ENCODE measurements at places on chromosomes 7 and 10.

DNA sequence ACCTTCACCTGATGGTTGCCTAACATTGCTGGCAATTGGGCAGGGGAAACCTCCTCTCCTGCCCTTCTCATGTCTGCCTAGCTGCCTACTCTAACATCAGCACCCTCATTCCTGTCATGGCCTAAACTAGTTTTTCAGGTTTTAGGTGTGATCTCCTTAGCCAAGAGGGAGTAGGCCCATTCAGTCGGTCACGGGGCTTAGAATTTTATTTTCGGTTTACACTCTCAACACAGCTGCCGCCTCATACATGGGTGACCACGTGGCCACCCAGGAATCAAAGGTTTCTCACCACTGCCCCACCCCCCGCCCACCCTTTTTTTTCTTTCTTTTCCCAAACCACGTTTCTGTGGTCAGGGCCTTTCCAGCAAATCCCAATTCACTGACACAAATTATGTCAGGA is 97.2 kb downstream of the RALA start:
- no peak for DNase-seq

DNA sequence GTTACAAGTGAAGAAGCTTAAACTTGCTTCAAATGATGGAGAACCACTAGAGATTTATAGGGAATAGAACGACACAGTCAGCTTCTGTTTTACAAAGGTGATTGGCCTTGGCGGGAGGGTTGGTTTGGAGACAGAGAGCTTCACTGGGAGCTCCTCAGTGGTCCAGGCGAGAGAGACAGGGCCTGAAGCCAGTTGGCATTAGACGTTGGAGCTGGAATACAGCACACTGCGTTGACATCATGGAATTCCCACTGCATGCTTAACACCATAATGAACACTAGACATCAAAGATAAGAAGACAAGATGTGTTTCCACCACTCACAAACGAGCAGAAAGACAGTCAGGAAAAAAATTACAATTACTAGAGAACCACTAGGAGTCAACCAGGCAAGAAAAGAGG is 67.8 kb downstream of the TBXAS1 start:
- no peak for DNase-seq

GRCh38 chr10:29057822-29058331 is 231.0 kb upstream of the LYZL1 start:
- no peak for DNase-seq

DNA sequence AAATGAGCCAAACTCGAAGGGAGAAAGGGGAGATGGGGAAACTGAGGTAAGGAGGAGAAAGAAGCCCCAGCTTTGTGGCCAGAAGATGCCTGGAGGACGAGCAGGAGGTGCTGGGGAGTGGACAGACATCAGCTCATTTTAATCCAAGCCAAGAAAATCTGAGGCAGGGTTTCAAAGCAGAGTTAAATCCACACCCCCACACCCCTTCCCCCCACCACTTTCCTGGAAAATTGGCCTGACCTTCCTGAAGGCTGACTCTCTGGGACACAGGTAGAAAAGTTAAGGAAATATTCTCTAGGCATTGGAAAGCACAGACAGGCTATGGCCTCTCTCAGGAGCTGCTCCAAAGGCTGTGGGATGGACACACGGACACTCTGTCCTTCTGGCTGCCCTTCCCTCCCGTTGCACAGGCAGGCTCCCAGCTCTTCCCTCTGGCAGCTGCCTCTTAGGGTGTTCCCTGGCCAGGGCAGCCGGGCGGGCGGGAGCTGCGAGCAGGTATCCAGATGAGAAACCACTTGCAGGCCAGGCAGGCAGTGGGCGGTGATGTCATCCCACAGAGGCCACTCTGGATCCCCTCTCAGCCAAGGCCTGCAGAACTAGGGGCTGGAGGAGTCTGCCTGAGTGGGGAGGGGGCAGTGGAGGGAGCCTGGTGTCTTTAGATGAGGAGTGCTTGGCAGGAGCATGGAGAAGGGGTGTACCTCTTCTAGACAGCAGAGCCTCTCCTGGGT is 171.8 kb downstream of the NEURL1 start:
- no peak for DNase-seq

- DNase-seq = no peak
Measured at GRCh38 chr10:61272781-61273180, 180.4 kb downstream of the TMEM26 start.

DNA sequence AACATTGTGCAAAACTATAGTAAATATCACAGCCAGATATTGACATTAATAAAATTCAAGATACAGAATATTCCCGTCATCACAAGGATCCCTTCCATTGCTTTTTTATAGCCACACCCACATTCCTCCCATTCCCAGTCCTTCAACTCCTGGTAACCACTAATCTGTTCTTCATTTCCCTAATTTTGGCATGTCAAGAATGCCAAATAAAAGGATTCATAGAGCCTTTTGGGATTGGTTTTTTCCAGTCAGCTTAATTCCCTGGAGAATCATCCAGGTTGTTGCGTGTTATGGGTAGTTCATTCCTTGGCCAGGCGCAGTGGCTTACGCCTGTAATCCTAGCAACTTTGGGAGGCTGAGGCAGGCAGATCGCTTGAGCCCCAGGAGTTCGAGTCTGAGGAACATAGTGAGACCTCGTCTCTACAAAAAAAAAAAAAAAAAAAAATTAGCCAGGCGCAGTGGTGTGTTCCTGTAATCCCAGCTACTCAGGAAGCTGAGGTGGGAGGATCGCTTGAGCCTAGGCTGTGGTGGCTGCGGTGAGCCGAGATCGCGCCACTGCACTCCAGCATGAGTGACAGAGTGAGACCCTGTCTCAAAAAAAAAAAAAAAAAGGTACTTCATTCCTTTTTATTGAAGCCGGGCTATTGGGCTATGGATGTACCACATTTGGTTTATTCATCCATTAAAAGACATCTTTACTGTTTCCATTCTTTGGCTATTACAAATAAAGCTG is 2.7 kb downstream of the OGDH start:
- no peak for DNase-seq

- DNase-seq = no peak
Measured at GRCh38 chr10:43706166-43706565, 57.5 kb upstream of the ZNF32 start.

- no peak for DNase-seq
Measured at GRCh38 chr10:69730251-69731156, 71.2 kb upstream of the COL13A1 start.

- no peak for DNase-seq
Measured at GRCh38 chr10:35889971-35890675, 248.0 kb upstream of the FZD8 start.

DNA sequence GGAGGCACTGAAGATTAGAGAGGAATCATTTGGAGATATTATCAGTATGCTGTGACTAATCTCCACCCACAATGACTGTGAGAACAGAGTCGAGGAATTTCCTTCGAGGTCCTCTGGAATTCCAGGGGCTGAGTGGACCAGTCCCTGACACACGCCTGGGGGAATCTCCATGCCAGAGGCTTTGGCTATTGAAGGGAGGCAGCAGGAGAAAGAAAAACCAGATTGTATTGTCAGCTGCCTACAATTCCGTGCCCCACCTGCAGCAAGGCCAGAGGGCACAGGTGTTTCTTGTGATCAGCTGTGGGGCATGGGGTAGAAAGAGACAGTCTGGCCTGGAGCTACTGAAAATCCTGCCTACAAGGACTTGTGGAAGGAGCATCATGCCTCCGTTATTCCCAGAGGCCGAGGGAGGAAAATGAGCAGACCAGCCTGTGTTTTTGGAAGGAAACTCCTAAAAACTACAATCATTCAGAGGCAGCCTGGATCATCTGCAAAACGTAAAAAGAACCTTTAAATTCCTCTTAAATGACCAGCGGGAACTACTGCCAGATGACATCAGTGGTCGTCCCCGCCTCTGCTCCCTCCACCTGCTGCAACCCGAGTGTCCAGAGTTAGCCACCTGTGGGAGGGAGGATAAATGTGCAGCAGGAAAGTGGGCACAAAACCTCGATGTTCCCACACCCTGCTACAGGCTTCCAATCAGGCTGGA is 25.4 kb upstream of the ANK3 start:
- DNase-seq = no peak

GRCh38 chr7:91373111-91373800 is 109.0 kb downstream of the FZD1 start:
- no peak for DNase-seq

- peak; percentile 40 for DNase-seq
Measured at GRCh38 chr7:151782598-151783448, 94.1 kb downstream of the PRKAG2 start.

DNA sequence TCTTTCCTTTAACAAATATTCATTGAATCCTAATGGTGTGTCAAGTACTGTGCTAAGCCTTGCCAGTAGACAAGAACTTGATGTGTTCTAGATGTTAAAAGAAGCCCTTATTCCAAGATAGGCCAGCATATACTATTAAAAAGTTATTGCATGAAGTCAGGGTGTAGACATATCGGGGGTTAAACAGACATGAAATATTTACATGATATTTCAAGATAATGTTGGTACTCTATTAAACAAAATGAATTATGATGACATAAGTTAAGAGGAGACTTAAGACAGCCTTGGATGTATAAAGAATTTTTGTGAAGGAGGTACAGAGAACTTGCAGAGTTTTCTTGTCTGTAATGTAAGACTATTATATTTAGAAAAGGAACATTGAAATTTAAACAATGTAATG is 44.8 kb downstream of the HDAC9 start:
- DNase-seq = no peak

DNA sequence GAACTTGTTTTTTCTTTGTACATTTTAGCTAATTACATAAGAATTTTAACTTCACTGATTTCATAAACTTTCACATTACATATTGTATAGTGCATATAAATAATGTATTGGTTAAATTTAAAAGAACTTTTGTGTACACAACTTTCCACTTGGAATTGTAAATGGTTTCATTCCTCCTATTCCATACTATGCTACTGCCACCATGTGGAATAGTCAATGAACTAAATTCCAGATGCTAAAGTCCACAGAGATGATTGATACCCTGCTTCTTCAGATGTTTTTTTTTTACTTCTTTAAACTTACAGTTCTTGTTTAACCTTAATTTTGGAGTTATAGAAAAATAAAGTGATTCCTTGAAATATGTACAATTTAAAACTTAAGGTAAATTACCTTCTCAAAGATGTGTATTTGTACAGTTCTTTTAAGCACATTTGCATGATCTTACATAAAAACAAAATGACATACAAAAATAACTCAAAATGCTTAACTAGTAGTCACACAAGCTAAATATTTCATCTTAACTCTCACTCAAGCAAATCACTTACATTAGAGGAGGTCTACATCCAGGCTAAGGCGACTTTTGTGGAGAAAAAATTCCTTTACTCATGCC is 247.6 kb upstream of the HGF start:
- no peak for DNase-seq

- no peak for DNase-seq
Measured at GRCh38 chr7:23404546-23405239, 65.6 kb downstream of the IGF2BP3 start.

- DNase-seq = no peak
Measured at GRCh38 chr7:74284781-74285259, 4.4 kb upstream of the CLIP2 start.

DNA sequence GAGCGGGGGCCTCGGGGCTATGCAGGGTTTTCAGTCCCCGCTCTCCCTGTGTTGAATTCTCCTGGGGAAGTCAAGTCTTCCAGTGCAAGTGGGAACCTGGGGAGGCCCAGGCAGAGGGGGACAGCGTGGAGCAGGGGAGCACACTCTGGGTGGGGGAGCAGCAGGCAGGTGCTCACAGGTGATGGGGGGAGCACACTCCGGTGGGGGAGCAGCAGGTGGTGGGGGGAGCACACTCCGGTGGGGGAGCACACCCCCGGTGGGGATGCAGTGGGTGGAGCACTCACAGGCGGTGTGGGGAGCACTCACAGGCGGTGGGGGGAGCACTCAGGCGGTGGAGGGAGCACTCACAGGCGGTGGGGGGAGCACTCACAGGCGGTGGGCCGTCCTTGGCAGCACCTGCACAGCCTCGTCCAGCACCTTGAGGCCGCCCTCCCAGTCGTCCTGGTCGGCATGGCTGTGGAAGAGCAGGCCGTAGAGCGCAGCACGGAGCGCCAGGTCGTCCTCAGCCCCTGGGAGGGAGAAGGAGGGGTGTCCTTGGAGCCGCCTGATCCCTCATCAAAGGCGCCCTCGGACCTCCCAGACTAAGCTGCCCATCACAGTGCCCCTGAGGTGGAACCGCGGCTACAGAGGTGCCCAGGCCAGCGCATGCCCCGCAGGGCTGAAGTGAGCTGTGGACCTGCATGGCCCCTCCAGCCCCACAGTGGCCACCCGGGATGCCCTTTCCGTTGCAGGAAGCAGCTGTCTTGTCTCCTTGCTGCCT is 56.7 kb downstream of the CFAP46 start:
- no peak for DNase-seq
